ENCODE measurements at places on chromosomes 16 and 17.

- no peak for DNase-seq
Measured at GRCh38 chr17:68579194-68579927, 21.8 kb downstream of the FAM20A start.

GRCh38 chr17:71558901-71559300, 561.9 kb upstream of the SOX9 start:
- no peak for DNase-seq

DNA sequence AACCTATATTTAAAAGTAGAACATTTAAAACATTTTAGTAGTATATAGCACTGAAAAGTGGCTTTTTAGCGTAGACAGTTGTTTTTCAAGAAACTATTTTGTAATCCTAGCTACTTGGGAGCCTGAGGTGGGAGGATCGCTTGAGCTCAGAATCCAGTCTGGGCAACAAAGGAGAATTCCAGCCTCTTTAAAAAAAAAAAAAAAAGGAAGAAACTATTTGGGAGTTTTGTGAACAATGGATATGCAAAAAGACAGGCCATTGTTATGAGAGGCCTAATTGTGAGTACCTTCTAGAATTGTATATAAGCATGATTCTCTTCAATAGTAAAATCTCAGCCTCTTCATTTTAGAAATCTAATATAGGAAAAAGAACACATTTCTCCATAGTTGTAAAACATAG, 17.6 kb downstream of the OMG start:
- DNase-seq, result no peak

DNA sequence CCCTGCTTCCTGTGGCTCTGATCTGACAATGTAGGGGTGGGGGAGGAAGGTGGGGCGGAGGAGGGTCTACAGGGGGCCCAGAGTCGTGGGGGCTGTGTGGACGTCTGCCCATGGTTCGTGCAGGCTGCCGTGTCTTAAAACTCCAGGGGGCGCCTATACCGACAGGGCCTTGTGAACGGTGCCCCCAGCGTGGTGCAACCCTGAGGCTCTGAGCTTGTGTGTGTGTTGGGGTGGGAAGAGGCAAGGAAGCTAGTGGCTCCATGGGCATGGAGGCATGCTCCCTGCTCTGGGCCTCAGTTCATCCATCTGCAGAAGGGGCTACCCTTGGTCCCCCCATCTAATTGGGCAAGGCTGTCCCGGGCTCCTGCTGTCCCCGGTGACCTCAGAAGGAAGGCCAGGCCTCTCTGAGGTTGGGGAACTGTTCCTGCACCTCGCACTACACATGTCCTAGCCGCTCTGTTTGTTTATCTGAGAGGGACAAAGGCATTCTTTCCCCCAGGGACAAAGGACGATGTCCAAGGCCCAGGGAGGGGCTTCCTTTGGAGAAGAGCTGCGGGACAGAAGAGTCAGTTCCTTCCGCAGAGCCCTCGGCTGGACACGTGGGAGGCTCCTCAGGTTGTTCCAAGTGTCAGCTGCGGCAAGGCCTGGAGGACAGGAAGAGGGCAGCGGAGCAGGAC, 13.5 kb downstream of the CA4 start:
- DNase-seq, result no peak

GRCh38 chr16:58338205-58338604, 43.4 kb upstream of the PRSS54 start:
- DNase-seq, result no peak

GRCh38 chr16:84043486-84044117, 1.0 kb upstream of the SLC38A8 start:
- no peak for DNase-seq

DNA sequence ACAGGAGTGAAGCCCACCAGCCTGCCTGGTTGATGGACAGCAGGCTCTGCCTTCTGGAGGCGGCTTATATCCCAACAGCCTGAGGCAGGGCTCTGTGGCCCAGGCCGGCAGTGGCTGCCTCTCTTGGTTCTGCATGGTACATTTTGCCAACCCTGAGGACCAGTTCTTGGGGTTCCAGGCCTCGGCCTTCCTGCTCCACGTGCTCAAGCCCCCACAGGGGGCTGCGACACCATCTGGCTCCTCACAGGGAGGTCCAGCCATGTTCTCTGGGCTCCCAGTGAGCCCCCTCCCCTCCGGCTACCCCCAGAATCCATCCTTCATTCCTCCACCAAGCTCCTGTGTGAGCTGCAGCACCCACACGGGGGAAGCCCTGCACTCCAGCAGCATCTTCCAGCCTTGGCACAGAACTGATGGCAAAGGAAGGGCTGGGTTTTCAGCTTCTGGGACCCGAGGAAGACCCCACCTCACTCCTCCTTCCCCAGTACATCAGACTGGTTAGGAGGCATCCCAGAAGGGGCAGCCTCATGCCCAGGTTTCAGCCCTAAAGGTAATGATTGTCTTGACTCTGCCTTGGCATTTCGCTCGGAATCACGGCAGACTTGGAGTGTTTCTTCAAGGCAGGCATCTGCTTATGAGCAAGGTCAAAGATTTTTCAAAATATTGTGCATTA, 231.2 kb downstream of the CPPED1 start:
- no peak for DNase-seq

DNA sequence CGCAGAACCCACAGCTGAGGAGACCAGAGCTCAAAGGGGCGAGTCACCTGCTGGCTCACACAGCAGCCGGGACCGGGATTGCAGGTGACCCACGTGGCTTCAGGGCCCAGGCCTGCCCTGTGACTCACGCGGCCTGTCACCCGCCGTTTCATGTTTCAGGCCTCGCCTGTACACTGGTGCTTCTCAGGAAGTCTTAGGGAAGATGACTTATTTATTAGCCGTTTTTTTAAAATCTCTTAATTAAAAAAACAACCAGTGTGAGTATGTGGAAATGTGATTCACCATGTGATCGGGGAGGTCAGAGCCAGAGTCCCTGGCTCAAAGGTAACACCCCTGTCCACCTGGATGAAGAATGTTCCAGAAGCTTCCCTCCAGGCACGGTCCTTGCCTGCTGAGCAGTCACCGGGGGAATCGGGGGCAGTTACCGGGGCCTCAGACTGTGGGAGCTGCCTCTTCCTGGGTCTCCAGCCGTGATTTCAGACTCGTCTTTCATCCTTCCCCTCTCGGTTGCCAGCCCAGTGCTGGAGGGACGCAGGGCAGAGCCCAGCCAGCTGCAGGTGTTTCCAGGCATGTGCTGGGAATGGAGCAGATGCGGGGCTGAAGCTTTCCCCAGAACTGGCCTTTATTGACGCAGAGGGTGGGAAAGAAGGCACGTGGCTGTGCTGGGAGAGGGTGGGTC, 49.3 kb downstream of the CMIP start:
- peak; percentile 83 for DNase-seq

GRCh38 chr17:77189148-77189547, 48.4 kb downstream of the SEC14L1 start:
- DNase-seq, result no peak

- peak; percentile 7 for DNase-seq
Measured at GRCh38 chr16:30585022-30585399, 486 bp downstream of the ZNF785 start.

- no peak for DNase-seq
Measured at GRCh38 chr17:67521775-67522069, 144.6 kb downstream of the PITPNC1 start.

DNA sequence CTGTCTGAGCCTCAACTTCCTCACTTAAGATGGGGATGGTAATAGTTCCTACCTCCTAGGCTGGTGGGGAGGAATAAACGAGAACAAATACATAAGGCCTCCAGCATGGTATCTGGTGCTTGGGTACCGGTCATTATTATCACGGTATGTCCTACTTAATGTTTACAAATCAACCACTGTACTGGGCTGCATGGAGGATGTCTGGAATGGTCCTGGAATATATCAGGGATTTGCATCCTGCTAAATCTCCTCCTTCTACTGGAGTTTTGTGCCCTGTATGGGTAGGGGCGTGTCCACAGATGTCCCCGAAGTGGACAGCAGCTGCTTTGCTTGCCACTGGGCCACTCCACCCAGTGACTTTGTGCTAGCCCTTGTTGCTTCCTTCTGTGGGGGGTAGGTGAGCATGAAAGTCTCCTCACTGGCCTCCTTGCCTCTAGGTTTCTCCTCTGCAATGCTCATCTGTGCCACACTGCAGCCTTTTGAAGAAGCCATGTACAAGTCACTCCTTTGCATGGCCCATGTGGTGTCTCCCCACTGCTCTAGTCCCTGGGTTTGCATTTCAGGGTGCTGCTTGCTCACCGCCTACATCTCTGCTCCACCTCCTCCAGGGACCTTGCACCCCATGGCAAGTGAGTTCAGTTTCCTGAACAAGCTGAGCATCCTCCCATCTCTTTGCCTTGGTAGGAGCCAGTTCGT, 2.2 kb upstream of the CMIP start:
- DNase-seq, result no peak

GRCh38 chr16:88705801-88706228, 393 bp downstream of the RNF166 start:
- no peak for DNase-seq

DNA sequence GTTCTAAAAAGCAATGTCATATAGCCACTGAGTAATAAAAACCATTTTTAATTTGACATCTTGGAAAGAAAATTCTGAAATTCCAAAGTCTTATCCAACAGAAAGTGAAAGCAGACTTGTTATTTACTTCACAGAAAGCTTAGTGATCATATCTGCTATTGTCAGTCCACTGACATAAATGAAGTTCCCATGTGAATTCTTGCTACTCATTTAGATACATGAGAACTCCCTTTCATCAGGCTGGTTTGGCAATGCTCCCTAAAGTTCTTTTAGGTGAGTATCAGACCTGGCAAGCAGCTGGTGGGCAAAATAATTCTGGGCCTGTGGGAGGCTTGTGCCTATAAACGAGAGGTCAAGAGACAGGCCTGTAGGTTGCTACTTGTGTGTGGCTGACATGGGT, 23.4 kb downstream of the NME2 start:
- no peak for DNase-seq

DNA sequence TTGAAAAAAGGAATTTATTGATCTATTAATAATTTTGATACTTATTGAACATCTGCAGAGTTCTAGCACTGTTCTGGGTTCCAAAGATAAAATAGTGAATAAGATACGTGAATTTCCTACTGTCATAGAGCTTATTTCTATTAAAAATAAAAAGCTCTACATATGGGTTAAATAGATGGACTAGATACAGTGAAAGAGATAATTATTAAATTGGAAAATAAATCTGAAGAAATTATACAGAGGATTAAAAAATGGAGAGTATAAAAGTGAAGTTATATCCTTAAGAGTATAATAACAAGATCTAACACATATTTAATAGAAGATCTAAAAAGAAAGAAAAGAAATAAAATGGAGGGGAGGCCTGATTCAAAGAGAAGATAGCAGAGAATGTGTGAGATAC, 10.1 kb upstream of the ABCA5 start:
- no peak for DNase-seq

- DNase-seq, result peak; percentile 65
Measured at GRCh38 chr17:49575679-49576087, at the start of gene NXPH3. TSS of gene NXPH3 (plus strand) at chr17:49575871. CDS start at chr17:49576220, 349 bp downstream.

GRCh38 chr17:16374146-16374938, 6.5 kb upstream of the UBB start:
- DNase-seq, result peak; percentile 53

DNA sequence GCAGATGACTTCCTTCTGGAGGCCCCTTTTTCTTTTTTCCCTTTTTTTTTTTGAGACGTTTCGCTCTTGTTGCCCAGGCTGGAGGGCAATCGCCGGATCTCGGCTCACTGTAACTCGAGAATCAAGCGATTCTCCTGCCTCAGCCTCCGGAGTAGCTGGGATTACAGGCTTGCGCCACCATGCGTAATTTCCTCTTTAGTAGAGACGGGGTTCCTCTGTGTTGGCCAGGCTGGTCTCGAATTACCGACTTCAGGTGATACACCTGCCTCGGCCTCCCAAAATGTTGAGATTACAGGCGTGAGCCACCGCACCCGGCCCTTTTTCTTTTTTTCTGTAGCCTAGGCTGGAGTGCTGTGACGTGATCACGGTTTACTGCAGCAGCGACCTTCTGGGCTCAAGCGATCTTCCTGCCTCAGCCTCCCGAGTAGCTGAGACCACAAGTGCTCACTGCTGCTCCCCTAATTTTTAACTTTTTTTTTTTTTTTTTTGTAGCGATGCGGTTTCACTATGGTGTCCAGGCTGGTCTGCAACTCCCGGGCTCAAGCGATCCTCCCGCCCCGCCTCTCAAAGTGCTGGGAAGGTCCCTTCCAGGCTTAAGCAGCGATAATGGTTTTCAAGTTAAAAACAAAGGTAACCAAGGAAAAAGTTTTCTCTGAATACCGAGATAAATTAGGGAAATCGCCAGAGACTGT, 956 bp upstream of the IST1 start:
- no peak for DNase-seq

- DNase-seq, result no peak
Measured at GRCh38 chr16:67796099-67796718, 10.2 kb downstream of the RANBP10 start.

DNA sequence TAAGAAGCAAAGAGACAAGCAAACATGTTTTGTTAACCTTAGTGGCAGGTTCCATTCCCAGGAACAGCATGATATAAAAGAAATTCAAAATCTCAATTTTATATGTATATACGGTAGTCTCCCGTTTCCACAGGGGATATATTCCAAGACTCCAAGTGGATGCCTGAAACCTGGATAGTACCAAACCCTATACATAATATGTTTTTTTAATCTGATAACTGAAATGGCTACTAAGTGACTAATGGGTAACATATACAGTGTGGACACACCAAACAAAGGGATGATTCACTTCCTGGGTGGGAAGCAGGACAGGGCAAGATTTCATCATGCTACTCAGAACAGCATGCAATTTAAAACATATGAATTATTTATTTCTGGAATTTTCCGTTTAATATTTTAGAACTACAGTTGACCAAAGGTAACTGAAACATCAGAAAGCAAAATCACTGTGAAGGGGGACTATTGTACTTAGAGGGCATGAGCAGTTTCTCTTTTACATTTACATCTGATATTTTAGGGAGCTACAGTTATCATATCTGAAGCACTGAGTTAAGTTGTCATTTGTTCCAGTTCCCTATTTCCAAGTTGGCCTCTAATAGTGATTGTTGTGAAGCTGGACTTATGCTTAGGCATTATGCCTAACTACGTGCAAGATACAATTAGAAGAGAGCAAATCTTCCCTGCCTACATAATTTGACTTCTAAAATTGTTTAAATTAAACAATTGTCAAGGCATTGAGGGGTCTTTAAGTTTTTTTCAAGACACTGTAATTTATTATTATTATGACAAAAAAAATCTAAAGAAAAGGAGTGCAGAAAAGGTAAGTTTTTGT, 34.1 kb upstream of the ABCA6 start:
- DNase-seq, result peak; percentile 2

GRCh38 chr16:12976936-12977335, 75.5 kb downstream of the SHISA9 start:
- no peak for DNase-seq

DNA sequence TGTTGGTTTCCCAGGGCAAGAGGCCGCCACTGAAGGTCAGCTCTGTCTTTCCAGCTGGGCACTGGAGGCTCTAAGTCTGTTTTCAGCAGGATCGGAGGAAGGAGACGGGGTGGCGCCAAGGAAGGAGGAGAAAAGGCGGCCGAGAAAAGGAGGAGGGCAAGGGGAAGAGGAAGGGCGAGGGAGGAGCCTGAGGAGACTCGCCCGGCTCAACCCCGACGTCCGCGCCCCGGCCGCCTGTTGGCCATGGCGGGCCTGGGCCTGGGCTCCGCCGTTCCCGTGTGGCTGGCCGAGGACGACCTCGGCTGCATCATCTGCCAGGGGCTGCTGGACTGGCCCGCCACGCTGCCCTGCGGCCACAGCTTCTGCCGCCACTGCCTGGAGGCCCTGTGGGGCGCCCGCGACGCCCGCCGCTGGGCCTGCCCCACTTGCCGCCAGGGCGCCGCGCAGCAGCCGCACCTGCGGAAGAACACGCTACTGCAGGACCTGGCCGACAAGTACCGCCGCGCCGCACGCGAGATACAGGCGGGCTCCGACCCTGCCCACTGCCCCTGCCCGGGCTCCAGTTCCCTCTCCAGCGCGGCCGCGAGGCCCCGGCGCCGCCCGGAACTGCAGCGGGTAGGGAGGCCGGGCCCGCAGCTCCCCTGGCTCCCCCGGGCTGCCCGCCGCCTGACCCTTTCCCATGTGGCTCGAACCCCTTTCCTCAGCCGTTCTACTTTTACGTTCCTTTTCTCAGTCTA, at the start of gene RNF135:
TSS of gene RNF135 (plus strand) at position 209 of the 737 bp plus-strand sequence. CDS start at position 244, 35 bp downstream.
- peak; percentile 96 for DNase-seq
